ENCODE measurements at places on chromosomes 6 and 20.

GRCh38 chr6:111943726-111944125 is 70.5 kb upstream of the FYN start:
- no peak for DNase-seq

DNA sequence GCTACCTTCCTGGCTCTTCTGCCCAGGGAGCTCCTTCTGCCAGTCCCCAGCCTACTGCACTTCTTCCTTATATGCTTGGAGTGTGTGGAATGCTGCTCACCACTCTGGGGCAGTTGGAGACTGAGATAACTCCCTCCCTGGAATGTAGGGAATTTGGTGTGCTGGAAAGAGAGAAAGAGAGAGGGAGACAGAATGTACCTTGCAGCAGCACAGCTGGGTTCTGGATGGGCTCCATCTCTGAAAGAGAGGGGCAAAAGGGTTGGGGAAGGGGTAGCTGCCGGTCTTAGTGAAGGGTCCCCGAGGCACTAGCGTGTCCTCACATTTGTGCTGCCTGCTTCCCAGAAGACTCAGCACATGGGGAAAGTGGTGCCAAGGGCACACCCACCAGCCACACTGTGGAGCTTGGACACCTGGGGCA is 40.2 kb upstream of the DDR1 start:
- no peak for DNase-seq

DNA sequence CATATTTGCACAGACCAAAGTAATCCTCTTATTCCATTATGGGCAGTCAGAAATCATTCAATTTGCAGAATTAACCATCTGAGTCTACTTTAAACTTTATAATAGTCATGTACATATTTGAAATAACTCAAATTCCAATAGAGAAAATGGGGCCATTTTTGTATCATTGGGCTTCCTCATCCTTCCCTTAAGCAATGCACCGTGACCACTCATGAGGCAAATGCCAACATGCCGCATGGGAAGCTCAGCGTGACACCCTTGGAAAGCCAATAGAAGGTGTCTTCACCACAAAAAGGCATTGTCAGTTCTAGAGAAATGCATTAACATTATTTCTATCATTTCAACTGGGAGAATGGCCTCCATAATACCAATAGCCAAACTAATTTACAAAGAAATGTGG is 38.5 kb downstream of the SIM1 start:
- no peak for DNase-seq

- DNase-seq: no peak
Observed at GRCh38 chr20:5786930-5787795, 37.0 kb downstream of the SHLD1 start.

GRCh38 chr6:155222506-155222905 is 41.3 kb upstream of the CLDN20 start:
- no peak for DNase-seq

- peak; percentile 9 for DNase-seq
Observed at GRCh38 chr6:156427345-156427744, 349.8 kb upstream of the ARID1B start.

DNA sequence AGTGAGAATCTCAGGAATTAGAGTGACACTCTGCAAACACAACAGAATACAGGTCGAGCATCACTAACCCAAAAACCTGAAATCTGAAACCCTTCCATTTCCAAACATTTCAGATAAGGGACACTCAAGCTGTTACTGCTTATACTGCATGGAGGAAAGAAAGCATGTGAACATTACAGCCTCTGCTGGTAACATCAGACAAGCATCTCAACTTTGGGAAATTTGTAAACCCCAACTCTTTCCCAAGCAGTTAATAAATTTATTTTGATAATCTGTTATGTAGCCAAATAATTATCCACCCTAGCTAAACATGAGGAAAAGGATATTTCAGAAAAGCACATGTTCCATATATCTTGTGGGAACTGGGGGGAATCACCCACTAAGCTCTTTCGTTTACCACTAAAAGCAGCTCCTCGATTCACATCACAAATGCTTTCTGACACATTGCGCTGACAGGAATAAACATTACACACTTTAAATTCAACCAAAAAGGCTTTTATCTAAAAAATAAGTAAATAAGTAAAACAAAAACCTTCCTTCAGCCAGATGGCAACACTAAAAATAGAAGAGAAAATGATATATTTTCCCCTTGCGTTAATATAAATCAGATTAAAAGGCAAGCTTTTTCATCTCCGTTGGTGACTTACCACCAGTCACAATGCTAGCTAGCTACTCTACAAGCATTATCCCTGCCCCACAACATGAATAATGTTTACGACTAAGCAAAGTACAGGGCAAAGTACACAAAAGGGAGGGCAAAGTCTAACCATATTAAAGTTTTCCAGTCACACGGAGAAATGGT is 120.8 kb downstream of the MAP7 start:
- peak; percentile 42 for DNase-seq

DNA sequence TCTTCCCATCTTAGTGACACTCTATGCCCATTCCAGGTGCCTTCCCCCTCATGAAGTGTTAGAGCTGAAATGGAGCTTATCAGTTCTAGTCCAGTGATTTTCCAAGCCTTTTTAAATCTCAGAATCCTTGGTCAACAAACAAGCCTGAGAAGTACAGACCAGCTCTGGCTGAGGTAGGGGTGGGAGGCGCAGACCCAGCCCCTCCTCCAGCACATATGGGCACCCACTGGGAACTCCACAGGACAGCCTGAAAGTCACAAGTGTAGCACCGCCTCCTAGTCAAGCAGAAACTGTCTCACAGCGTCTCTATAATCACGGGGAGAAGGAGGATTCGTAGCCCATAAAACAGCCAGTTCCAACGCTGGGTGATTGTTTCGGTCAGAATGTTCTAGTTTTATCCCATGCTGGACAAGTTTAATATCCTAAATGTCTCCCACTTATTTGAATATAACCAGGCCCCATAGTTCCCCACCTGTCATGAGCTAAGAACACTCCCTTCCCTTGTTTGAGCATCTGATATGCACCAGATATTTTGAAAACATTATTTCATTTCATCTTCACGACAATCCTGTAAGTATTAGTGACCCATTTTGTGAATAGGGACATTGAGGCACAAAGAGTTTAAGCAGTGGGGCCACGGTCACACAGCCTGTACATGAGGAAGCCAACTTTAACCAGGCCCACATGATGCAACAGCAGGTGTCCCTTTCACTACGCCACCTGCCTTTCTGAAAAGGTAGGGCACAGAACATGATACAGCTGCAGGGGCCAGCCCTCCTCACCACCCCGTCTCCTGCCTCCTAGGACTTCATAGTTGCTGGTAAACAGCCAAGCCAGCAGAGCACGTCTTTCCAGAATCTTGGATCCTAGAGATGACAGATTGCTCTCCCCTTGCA is 40.1 kb downstream of the TRAF3IP2 start:
- no peak for DNase-seq

GRCh38 chr6:29806387-29806786 is 21.2 kb upstream of the HLA-G start:
- DNase-seq: no peak

DNA sequence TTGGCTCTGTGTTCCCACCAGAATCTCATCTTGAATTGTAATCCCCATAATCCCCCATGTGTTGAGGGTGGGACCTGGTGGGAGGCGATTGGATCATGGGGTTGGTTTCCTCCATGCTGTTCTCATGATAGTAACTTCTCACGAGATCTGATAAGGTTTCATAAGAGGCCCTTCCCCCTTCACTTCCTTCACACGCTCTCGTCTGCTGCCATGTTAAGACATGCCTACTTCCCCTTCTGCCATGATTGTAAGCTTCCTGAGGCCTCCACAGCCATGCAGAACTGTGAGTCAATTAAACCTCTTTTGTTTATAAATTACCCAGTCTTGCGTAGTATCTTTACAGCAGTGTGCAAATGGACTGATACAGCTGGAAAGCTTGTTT is 90.0 kb downstream of the ELOVL5 start:
- DNase-seq: no peak

- DNase-seq: no peak
Observed at GRCh38 chr6:24149836-24150235, 23.8 kb downstream of the NRSN1 start.

- DNase-seq: no peak
Observed at GRCh38 chr6:97850458-97851212, 567.6 kb upstream of the MMS22L start.

DNA sequence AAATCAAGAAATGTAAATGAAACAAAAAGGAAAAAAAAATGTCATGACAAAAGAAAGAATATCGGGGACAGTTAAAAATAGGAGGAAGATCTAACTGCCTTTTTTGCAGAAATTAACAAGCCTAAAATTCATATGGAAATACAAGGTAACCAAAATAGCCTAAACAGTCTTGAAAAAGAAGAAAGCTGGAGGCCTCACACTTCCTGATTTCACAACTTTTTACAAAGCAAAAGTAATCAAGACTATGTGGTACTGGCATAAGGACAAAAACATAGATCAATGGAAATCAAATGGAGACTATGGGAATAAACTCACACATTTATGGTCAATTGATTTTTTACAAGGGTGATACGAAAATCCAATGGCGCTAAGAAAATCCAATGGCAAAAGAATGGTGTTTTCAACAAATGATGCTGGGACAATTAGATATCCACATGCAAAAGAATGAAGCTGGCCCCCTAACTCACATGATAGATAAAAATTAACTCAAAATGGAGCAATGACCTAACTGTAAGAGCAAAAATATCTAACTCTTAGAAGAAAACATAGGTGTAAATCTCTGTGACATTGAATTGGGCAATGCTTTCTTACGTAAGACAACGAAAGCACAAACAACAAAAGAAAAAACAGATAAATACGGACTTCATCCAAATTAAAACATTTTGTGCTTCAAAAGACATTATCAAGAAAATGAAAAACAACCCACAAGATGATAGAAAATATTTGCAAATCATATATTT is 24.5 kb downstream of the MAP3K5 start:
- no peak for DNase-seq

- no peak for DNase-seq
Observed at GRCh38 chr6:157268396-157268795, 54.9 kb downstream of the TMEM242 start.

DNA sequence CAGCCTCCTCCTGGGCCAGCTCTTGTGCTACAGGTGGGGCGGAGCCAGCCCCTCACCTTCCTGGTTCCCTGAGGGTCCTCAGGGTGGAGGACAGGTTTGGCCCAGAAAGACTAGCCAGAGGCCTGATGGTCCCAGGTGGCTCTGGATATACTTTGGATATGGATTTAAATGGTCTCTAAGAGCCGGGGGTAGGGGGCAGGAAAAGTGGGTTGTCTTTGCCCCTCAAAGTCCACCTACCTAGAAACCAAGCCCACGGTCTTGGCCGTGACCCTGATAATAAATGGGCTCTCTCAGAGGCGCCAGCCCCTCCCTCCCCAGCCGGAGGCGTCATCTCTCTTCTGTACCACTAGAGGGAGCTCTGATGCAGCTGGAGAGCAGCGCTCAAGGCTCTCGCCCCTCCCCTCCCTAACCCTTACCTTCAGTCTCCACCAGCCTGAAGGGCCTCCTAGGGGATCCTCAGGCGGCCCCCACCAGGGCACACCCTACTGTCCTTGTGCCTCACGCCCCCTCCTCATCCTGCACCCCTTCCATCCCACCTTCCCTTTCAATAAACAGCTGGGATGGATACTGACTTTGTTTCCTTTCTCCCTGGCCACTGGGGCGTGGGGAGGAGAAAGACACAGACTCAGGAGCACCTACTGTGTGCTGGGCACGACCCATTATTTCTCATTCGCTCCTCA is 7.5 kb downstream of the NRSN2 start:
- DNase-seq: peak; percentile 76

- DNase-seq: no peak
Observed at GRCh38 chr6:166870602-166871208, 85.6 kb downstream of the RNASET2 start.

DNA sequence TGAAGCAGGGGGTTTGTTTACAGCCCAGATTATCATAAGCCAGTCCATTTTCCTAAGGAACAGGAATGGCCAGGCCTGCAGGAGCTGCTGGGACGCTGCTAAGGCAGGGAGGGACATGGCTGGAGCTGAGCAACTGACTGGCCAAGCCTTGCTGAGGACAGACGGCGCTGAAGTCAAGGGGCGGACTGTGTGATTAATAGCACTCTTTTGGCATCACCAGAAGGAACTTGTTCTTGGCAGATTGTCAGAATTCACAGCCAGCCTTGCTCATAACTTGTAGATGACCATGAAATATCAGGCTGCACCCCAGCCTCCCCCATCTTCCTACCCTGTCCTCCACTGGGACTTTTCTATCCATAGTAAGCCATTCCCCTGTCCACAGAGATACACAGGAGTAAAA is 218.8 kb upstream of the RNF24 start:
- DNase-seq: no peak
